ENCODE measurements at places on chromosomes 16 and 17.

GRCh38 chr17:62906881-62907280 lies 59.2 kb upstream of the TANC2 start:
- no peak for DNase-seq

- no peak for DNase-seq
Observed at GRCh38 chr16:81673432-81673831, 105.7 kb upstream of the PLCG2 start.

GRCh38 chr17:17919169-17920107 lies 52.8 kb downstream of the TOM1L2 start:
- peak; percentile 17 for DNase-seq

DNA sequence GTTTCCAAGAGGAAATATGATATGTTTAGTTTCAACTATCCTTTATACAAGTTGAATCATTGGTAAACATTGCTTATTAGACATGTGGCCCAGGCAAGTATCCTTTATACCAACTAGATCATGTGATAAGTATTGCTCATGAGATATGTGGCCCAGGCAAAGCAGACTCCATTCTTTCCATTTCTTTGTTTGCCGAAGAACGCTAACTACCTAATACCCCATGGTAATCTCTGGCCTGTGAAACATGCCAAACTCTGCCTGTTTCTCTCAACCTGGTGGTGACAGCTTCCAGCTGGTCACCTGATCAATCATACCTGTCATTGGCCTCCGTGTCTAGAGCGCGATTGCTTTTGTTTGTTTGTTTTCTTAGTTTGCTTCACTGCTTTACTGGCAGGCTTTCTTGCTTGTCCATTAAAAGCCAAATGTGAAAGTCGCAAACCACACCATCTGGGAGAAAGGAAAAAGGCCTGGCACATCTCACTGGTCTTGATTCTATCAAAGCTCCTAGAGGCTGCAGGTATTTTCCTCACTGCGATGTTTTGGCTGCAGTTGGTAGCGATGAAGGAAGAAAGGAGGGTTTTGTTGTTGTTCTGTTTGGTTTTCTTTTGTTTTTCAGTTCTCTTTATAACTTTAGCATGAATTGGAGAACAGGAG lies 686.2 kb downstream of the KCNJ2 start:
- DNase-seq, result no peak

DNA sequence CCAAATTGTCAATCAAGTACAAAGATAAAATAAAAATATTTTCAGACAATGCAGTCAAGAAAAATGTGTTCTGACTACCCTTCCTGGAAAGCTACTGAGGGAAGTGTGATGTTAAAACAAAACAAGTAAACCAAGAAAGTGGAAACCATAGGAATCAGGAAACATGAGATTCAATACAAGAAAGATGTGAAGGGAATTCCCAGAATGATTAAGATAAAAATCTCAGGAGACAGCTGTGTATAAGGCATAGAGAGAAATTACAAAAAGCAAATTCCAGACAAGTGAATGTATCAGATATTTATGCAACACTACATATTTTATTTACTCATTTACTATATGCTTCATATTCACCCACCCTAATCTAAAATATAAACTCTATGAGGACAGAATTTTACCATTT lies 32.2 kb downstream of the TRIM37 start:
- no peak for DNase-seq

GRCh38 chr17:41329279-41329948 lies 13.9 kb upstream of the KRTAP17-1 start:
- DNase-seq, result no peak

- DNase-seq, result no peak
Observed at GRCh38 chr17:34979650-34980352, 511 bp upstream of the LIG3 start.

DNA sequence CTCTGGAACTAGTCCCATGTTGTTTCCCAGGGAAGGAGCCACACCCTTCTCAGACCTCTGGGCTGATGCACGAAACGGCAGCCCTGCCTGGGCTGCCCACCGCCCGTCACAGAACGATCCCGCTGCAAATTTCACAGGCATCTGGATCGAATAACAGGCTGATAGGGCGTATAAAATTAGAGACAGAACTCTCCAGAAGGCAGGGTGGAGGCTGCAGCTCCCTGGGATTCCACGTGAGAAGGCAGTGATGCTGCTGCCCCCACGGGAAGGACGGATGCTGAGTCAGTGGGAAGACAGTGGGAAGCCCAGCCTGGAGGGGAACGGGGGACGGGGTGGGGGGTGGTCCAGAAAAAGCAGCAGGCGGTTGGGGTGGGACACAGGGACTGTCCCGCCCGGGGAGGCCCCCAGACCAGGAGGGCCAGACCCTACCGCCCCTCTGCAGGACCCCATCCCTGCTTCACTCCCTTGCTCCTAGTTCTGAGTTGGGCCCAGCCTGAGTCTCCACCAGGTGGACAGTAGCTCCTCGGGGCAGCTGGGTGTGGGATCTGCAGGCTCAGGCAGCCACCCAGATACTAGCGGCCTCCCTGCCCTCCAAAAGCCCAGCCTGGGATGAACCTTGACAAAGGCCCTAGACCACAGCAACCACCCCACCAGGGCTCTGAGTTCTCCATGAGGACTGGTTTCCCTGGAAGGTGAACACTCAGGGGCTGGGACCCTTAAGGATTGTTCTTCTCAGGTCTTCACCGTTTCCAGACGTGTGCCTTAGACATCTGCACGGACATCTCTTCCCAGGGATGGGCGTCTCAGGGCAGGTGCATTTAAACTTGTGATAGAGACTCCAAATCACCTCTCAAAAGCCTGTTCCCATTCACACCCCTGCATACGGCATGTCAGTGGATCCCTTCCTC lies 117.8 kb downstream of the METRNL start:
- no peak for DNase-seq

DNA sequence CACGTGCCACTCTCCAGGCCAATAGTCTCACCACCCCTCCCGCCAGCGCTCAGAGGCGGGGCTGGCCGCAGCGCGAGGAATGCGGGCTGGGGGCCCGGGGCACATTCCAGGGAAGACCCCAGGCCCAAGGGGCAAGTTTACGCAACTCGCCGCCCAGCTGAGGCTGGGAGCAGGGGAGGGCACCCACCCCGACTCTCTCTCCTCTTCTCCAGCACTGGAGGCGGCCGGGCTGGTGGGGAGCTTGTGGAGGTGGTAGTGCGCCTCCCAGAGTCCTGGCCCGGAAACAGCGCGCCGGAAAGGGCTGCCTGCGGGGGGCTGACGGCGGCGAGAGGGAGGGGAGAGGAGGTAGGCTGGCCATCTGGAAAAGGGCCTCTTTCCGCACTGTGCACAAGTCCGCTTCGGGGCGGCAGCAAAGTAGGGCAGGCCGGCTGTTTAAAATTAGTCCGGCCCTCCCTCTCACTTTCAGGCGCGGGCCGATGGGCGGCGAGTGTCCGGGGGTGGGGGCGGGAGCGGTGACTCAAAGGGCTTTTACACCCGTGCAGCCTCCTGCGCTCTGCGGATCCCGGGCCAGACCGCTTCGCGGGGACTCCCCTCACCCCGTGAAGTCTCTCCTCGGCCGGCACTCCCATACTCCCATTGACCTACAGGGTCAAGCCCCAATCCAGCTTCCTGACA lies 1.1 kb downstream of the FHOD1 start:
- peak; percentile 15 for DNase-seq

DNA sequence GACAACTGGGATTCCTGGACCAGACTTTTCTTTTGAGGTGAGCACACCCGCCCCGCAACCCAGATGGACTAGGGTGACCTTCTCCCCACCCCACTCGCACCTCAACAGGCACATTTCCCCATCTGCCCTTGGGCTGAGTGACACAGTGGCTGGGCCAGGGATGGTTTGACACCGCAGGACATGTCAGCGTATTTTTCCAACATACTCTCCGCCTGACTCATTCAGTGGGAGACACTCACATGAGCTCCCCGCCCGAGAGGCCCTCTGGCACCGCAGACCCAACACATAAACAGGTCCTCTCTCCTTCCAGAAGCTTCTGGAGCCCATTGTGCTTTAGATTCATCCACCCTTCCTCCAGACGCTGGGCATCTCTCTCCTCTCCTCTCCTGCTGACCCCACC lies 69.4 kb downstream of the ZDHHC7 start:
- DNase-seq, result no peak

GRCh38 chr17:46143827-46144236 lies 49.4 kb downstream of the KANSL1 start:
- no peak for DNase-seq

- no peak for DNase-seq
Observed at GRCh38 chr17:38702916-38703741, 1.9 kb upstream of the MLLT6 start.

GRCh38 chr16:46774743-46775177 lies 26.6 kb upstream of the MYLK3 start:
- no peak for DNase-seq

DNA sequence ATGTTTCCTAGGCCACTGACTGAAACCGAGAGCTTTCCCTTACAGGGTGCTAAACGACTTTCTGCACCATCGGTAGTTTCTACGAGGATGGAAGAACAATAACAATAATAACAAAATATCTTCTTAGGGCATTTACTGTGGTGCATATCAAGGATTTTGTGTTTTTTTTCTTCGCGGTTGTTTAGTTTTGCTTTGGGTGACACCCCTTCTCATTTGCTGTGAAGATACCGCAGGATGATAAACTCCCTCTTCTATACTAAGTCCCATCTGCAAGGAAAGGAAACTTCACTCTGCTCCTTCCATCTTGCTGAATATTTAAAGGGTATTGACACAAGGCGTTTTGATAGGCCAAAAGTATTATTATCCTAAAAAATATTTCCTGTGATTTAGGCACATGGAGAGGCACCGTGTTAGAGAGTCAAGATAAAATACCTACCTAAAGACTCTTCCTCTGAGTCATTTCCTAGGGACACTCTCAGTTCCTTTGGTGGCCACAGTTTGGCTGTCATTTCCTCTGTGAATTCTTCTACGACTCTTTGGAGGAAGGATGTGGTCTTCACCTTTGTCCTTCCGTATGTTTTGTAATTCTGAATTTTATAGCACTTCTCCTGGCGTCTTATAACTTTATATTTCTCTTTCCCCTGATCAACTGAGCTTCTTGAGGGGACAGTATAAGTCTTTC lies 318.8 kb downstream of the CDH13 start:
- no peak for DNase-seq

GRCh38 chr17:74851612-74852236 lies 8.0 kb downstream of the GRIN2C start:
- DNase-seq, result no peak

GRCh38 chr17:29839656-29840055 lies 90.4 kb downstream of the SSH2 start:
- DNase-seq, result no peak

DNA sequence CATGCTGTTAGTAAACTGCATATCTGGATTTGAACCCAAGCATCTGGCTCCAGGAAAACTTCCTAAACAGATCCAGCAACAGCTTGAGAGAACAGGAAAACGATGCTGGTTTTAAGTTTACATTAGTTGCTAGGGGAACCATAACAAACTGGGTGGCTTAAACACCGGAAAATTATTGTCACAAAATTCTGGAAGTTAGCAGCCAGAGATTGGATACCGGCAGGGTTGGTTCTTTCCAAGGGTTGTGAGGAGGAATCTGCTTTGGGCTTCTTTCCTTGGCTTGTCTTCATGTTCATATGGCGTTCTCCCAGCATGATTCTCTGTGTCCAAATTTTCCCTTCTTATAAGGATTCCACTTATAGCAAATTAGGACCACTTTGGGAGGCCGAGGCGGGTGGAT lies 276.9 kb upstream of the TOM1L1 start:
- no peak for DNase-seq

- DNase-seq, result no peak
Observed at GRCh38 chr17:52147872-52148271, 10.6 kb downstream of the CA10 start.

GRCh38 chr17:48254896-48255295 lies 147.3 kb downstream of the SNX11 start:
- no peak for DNase-seq

- no peak for DNase-seq
Observed at GRCh38 chr17:50270435-50271362, 3.6 kb upstream of the TMEM92 start.

DNA sequence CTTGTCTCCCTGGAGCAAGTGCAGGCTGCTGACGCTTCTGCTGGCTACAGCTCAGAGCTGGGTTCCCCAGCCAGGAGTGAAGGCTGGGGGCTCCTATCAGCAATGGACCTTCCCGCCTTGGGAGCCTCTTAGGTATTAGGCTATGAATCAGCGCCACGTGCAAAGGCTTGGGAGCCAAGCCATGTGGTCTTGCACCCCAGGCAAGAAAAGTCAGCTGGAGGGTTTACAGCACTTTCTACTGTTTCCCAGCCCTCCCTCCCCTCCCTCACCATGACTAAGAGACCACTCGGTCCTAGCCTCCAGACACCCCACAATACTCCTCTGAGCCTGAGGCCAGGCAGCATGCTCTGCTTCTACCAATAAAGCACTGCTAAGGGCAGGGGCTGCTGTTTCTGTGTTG lies 12.3 kb downstream of the EPX start:
- DNase-seq, result no peak

DNA sequence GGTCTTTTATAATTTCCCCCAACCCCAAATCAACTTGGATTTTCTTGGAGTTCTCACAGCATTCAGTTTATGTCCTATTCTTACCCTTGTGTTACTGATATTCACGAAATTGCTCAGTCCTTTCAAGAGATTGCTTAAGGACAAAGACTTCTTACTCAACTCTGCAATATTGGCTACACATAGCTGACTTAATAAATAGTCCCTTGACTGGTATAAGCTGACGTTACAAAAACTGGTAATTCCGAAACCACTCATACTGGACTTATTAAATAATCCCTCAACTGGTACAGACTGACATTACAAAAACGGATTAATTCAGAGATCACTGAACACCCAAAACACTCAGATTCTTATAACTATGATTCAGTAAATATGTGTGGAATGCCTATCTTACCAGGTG lies 860 bp downstream of the TIGD7 start:
- no peak for DNase-seq

GRCh38 chr17:22142091-22142490 lies 449.8 kb downstream of the KCNJ18 start:
- DNase-seq, result no peak

- no peak for DNase-seq
Observed at GRCh38 chr16:28311913-28312312, 19.6 kb downstream of the SBK1 start.

DNA sequence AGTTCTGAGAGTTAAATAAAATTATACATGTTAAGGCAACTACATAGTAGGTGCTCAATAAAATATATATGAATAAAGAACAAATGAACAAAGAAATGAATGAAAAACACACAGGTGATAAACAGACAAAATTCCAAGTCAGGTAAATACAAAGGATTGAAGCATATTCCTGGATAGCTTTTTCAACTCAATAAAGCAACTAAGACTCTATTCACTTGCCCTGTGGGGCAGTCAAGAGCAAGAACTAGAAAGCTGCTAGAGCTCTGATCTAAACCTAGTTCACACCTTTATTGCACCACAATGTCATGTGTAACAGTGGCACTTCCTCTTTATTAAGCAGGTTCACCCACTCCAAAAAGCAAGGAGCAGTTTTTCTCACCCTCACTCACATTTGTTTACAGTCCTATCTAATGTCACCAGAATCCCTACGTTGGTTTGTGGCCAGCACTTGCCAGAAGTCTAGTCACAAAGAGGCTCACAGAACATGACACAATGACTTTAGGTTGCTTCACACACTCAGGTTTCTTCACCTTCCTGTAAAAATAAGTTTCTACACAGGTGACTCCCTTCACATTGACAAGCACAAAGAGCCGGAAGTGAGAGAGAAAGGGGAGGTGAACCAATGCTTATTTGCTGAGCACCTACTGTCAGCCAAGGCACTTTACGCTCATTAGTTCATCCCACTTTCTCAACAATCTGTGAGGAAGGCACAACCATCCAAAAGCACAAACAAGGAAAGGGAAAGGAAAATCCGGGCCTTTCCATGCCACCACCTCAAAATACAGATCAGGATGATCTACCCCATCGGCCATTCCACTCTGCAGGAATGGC lies 70.8 kb downstream of the XPO6 start:
- DNase-seq, result peak; percentile 14
